A549 treated with AZD2906 at 1 μM for 4 hours (cell line): ENCODE measurements at places on chromosomes 4 and X. TPM values are rescaled to one million over a fixed set of nuclear protein-coding genes. Genes with fewer than 3 reads are reported as not detected.

The FGFR3 gene
- total RNA-seq = 1.2 to 2.7 TPM (median 2.1 TPM) in 5 replicates

The LINC00632 gene
- 0.94 to 1.6 TPM (median 1.2 TPM) in 5 replicates for total RNA-seq

The KLF8 gene
- 0.05 to 0.08 TPM in 2 of 5 replicates, not detected in the others for total RNA-seq

The MAGEB10 gene
- not detected in 5 replicates for total RNA-seq

The NONO gene
- total RNA-seq = 332 to 369 TPM (median 340 TPM) in 5 replicates

The SUPT20HL2 gene
- total RNA-seq = not detected in 5 replicates
